GM03348 (cell line): ENCODE measurements at places on chromosomes 5 and 9.

GRCh38 chr5:6338871-6339270 lies 39.5 kb downstream of the MED10 start:
- no peak for DNase-seq

DNA sequence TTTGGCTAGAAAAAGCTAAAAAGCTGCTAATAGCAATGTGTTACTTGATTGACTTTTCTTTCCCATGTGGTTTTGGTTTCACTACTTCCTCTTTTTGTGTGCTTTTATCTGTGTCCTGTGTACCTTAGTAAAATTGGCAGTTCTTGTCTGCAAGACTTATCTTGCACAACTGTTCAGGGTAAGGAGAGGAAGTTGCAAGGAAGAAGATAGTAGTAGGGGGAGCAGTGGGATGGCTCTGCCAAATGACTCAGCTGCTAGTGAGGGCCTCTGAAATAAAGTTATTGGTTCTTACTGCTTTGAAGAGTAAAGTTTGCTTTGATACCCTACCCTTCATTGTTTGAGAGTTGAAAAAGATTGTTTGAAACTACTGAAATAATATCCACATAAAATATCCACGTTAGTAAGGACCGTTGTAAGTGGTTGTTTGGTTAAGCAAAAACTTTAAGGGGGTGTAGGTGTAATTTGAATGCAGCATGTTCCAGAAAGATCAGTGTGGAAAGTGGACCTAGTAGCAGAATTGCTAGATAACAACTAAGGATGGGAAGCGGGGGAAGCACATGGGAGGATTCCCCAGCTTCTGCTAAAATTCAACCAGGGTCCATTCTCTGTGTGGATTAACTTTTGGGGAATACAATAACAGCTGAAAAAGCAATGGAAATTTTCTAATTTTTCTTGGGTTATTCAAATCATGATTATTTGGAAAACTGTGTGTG lies 123.5 kb downstream of the SCAMP1 start:
- peak; percentile 49 for DNase-seq

- no peak for DNase-seq
These were observed 240.0 kb downstream of the GOLPH3 start for GRCh38 chr5:31934156-31934555.

DNA sequence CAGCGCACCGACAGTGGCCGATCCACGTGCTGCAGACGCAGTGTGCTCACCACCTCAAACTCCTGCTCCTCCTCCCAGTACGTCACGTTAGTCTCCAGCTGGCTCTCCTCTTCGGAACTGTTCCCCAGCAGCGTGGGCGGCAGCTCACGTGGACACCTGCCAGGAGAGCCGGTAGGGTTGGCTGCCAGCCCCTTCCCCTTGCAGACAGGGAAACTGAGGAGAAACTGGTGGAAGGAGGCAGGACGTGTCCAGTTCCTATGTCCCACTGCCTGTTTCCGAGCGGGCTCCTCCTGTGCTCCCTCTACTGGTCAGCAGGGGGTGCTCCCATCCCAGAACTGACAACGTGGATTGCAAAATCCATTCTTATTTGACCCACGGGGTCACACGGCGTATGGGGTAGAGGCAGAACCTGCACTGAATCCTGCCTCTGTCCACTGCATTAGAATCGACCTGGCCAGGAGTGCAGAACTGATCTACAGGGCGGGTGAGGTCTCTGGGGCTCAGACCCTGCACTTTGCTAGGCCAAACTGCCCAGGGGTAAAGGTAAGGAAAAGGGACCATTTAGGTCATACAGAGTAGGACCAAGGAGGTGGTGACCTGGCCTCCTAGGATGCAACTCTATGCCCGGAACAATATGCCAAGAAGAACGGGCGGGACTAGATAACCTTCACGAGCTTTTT lies 25.7 kb downstream of the PDGFRB start:
- peak; percentile 89 for DNase-seq

DNA sequence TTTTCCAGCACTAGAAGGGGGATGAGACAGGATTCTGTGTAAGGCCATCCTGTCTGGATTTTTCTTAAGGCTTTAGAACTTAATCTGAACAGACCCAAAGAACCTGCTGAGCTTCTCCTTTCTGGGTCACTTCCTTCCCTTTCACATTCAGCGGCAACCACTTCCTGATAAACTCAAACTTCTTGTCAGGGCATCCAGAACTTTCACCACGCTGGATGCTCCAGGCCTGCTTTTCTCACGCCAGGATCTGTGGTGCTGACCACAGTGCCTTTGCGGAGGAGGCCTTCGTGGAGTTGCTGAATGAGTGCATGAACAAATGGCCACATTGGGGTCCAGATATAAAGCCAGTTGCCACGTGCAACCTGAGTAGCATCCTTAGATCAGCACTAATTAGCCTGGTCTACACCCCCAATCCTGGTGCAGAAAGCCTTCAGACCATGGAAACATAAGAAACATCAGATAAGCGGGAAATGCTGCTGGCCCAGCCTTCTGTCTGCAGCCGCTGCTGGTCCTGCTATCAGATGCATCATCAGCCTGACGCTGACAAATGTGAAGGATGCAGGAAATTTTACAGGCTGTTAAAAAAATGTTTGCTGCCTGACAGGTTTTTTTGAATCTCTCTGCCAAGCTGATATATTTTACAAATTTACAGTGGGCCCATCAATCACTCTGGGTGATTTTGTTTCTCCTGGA lies 75.3 kb upstream of the BARHL1 start:
- DNase-seq: no peak

DNA sequence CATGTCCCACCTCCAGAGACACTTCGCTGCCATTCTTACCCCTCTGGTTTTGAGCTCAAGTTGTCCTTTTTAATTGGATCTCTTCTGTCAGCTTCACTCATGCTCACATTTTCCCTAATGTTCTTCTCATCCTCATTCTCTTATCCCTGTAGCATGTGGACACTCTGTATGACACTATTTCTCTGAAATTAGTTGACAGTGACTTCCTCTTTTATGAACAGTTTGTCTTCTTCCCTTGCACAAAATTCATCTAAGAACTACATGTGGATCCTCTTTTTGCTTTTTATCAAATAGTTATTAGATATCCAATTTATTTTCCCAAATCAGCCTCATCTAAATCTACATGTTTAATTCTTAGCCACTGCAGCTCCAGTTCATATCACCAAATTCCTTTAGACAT lies 676.2 kb downstream of the MAT2B start:
- DNase-seq: no peak

DNA sequence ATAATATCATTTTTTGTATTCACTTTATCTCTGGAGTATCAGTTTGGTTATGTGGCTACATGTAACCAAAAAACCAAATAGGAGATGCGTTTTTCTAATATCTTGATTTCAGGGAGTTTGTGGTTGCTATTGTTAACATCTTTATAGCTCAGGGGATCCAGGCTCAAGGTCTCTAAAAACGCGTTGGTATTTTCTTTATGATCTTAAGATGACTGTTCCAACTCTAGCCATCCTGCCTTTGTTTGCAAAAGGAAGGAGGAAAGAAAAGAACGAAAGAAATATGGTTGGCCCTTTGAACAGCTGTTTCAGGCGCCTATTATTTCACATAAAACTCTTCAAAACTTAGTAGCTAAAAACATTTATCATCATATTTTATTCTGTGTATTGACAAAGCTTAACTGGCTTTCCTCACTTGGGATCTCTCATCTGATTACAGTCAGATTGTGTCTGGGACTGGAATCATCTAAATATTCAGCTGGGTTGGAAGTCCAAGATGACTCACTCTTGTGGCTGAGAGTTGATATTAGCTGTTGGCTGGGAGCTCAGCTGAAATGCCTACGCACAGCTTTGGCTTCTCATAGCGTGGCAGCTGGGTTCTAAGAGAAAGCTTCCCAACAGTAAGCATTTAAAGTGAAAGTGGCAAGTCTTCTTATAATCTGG lies 60.1 kb downstream of the FAM174A start:
- peak; percentile 74 for DNase-seq

DNA sequence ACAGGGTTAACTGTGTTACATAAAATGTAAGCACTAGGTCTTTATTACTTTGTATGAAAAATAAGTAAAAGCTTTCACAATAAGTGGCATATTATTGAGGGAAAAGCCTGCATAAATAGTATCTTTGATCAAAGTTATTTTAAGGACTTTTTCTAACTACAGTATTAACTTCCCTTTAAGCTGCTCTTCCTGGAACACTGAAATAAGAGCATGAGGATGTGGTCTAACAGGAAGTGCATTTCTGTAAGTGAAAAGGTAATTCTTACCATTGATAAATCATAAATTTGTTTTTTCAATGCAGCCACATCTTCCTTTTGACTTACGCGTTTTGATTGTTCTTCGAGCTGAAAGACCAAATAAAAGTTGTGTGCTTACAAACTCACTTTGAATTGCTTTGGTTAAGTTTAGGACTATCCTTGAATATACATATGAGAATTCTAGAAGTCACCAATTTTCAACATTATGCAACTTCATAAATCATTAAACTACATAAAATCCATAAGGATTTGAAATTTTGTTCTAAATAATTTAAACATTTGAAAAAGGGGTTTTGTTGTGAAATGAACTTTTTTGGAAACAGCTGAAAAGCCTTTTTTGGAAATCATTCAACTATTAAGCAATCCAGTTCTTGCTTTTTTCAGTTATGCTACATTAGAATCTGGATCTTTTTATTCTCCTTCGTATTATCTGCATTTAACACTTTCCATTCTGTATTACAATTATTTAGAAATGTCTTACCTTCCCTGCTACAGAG lies 50.6 kb downstream of the RASEF start:
- no peak for DNase-seq

- DNase-seq: no peak
These were observed 635 bp downstream of the IFT74 start for GRCh38 chr9:26956860-26957233.

DNA sequence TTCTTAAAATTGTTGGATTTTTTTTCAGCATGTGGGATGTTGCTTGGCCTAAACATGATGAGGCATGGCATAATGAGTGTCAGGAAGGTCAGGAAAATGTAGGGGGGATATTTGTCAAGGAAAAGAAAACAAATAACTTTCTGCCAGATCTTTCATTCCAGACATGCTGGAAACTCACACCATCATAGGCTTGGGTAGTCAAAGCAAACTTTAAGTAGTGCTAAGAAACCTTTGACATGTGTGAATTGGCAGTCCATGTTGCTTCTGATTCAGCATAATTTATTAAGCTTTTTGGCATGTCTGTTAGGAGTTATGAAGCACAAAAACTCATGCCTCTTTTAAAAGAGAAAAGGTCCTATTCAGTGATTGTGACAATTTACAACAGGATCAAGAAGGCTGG lies 61.3 kb upstream of the MTAP start:
- no peak for DNase-seq

- DNase-seq: peak; percentile 3
These were observed 154.2 kb upstream of the TYRP1 start for GRCh38 chr9:12538842-12539579.
